Upper lobe of right lung (tissue), 1 donor: ENCODE measurements at places on chromosomes 4 and X. TPM values are rescaled to one million over a fixed set of nuclear protein-coding genes. Genes with fewer than 3 reads are reported as not detected.

DNA sequence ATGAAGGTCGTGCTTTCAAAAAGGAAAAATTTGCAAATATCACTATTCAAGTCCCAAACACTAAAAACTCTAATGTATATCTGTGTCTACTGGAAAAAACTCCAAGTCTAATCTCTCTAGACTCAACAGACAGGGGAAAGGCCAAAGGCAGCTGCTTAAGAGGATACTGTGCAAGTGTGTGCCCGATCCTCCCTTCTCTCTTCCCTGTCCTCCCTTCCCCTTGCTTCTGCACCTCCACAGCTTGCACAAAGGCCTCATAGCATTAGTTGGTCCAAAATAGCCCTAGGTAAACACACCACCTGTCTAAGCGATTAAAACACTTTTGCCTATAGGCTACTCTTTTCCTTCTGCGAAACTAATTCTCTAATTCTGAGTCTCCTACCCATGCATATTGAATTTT, 10.6 kb downstream of the C4orf54 start:
- no peak for DNase-seq

GRCh38 chrX:24718771-24719170, 25.1 kb downstream of the POLA1 start:
- DNase-seq = no peak

DNA sequence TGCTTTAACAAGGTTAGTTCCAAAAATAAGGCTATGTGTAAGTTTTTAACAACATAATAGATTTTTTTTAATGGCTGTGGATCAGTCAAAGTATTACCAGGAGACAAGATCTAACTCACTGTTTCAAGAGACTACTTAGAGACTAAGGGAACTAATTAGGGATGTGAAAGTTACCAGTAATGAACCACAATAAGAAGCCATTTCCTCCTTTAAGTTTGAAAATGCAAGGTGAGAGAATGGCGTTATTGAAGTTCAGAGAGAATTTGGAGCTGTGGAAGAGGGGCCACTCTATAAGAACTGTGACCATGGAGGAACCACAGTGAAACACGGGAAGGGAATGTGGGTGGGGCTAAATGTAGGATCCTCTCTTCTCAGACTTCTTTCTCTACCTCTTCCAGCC, 624.2 kb downstream of the GLUD2 start:
- no peak for DNase-seq

Gene NEUROG2
- total RNA-seq = not detected

Gene BCAP31
- total RNA-seq = 233 TPM

Gene TMEM154
- total RNA-seq = 12.7 TPM

DNA sequence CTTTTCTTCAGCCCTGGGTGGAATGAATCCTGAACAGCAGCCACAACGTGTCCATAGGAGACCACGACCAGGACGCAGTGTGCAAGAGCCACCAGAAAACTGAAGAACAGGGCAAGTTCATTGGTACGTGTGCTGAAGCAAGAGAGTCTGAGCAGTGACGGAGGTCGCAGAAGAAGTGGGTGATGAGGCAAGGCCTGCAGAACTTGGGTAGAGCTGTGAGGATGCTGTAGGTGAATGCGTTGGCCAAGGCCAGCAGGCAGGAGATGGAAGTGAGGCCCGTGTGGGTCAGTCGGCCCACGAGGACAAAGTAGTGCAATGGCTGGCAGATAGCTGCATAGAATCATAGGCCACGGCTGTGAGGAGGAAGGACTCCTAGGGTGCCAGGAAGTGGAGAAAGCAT, 5.6 kb upstream of the CTAG2 start:
- no peak for DNase-seq

DNA sequence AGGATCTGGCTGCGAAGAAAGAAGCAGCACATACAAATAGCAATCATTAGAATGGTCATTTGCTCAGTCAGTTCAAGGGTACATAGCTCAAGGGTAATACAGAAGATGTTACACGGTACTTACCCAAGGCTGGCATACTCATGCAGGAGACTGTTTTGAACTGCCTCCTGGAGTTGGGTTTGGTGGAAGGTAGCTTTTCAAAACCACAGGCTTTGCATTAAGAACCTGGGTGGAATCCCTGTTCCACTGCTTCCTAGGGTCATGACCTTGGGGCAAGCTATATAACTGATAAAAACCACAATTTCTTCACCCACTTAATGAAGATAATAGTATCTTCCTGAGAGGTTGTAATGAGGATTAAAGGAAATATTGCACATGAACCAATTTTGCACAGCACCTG, 36.5 kb downstream of the TBC1D9 start:
- no peak for DNase-seq

- DNase-seq = peak; percentile 94
Measured at GRCh38 chr4:109815151-109816081, at the start of gene GAR1. Gene GAR1, plus strand, starts transcription at chr4:109815762. Its CDS starts 403 bp downstream, at chr4:109816165.

GRCh38 chr4:11701966-11702725, 273.5 kb upstream of the HS3ST1 start:
- DNase-seq = no peak

GRCh38 chr4:14221176-14221575, 593.7 kb upstream of the BOD1L1 start:
- no peak for DNase-seq

Gene PPP2R2C
- 0.09 TPM for total RNA-seq

DNA sequence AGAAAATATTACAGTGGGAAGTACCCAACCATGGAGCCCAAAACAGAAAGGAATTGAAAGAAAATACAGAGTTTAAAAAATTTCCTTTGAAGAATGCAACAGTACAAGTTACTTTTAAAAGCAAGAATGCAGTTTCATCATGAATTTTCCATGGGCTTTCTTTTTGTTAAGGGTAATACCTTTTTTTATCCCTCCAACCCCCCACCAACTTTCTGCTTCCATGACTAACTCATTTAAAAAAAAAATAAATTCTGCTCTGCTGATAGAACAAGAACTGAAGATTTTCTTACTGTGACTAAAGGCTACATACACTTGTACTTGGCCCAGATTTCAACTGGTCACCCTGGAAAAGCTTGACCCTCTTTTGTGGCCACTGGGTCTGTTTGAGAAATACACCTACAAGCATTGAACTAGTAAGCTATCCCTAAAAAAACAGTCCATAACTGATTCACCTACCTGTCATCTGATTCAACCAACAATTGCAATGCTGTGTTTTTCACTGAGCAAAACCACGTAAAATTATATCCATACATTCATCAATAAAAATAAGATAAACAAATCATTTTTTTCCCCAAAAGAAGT, 214.2 kb downstream of the NSUN7 start:
- DNase-seq = no peak

DNA sequence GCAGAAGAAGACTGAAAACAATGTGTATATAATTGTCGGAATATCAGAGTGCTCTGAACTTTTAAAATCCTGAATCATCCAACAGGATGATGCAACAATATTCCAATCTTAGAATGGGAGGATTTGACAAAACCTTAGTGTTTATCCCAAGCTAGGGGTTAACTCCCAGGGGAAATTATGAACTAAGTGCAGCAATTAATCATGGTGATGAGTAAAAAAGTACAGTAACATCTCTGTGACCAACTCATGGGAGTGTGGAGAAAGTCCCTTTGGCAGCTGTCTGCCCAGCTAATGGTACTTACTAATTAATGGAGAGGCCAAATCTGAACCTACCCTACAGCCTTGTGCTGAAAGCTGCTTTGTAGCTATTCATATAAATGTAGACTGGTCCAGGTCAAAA, 257.6 kb upstream of the DDX53 start:
- no peak for DNase-seq

Gene MAGEA9B
- not detected for total RNA-seq
